Heart left ventricle (tissue), 16 donors: ENCODE measurements at places on chromosomes 5 and 9. TPM values are rescaled to one million over a fixed set of nuclear protein-coding genes. Genes with fewer than 3 reads are reported as not detected.

DNA sequence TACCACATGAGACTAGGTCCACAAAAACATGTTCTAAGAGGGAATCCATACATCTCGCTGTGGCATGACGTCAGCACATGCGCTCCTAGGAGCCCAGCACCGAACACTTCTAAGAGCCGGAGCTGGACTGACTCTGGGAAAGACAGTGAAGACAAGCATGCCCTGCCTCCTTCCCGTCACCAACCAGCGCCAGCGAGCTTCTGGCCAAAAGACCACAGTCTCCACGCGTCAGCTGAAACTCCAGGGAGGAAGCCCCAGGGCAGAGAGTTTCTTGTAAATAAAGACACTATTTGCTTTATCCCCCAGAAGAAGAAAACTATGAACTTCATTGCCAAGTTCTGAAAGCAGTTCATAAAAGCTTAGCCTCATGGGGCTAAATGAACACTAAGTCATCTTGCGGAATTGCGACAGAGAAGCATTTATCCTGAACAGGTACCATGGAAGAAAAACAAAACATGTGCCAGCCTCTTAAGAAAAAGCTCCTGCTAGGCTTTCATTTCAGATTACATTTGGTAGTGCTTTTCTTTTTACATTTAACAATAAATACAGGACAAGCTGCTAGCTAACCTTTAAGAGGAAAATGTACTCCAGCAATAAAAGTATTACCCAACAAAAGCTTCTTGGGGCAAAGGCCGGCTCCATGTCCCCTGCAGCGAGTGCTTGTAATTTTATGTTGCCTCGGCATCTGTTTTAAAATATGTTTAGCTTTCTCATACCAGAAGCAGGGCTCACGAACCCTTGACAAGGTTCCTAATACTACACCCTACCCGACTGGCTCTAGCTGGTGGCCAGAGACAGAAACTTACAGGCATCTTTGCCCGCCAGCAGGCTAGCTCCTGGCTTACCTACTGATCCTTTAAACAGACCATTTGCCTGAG lies 96.5 kb downstream of the PRRT1B start:
- peaks cover 79% of the 10 kb centered on the region for H3K36me3 ChIP-seq
- no peaks in the 10 kb centered on the region for H3K27me3 ChIP-seq
- peaks cover 22% of the 10 kb centered on the region for H3K4me1 ChIP-seq
- no peak for DNase-seq

- H3K4me1 ChIP-seq = no peaks in the 10 kb centered on the region
- DNase-seq = no peak
- H3K27me3 ChIP-seq = no peaks in the 10 kb centered on the region
- no peaks in the 10 kb centered on the region for H3K36me3 ChIP-seq
Measured at GRCh38 chr9:38278457-38278856, 114.0 kb upstream of the ALDH1B1 start.

The PCDHB8 gene
- 0.23 TPM for polyA plus RNA-seq

The SLCO4C1 gene
- not detected for polyA plus RNA-seq

The CCNJL gene
- polyA plus RNA-seq = 3.5 TPM
